T-helper 2 cell treated with Interferon-gamma antibody and Interleukin-4, amounts not matched to agents 5 μg/mL and 100 μg/mL, for 36 hours (primary cell): ENCODE measurements at places on chromosomes 4 and X.
A peak's percentile ranks its signal among the peaks of the same experiment; 100 is the strongest.

- no peak for DNase-seq
Measured at GRCh38 chrX:12973561-12974304, 1.2 kb upstream of the TMSB4X start.

DNA sequence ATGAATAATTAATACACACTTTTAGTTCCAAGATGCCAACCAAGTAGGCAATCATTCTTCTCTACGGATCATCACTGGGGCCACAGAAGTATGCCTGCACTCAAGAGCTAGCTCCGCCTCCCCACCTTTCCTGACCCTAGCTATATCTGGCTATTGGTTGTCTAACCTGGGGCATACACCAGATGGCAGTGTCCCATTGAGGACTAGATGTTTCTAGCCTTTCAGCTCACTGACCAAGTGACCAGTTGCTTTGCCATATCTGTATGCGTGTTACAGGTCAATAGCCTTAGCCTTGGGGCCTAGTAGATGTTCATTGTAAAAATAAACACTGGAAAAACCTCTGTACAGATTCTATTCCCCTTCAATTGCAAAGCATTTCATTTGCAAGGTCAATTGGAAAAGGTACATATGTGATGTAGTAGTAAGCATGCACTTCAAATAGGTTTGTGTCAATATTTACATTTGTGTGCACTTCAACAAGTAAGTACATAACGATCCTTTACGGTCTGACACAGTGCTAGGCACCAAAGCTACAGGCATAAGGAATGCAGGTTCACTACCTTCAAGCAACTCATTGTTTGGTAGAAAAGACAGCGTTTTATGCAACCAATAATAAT lies 521.7 kb downstream of the PPARGC1A start:
- no peak for DNase-seq

- no peak for DNase-seq
Measured at GRCh38 chr4:30721185-30722091, 1.3 kb downstream of the PCDH7 start.

- DNase-seq: no peak
Measured at GRCh38 chr4:184907216-184907615, 81.4 kb upstream of the ACSL1 start.

GRCh38 chrX:140815868-140816267 lies 106.3 kb downstream of the LINC00632 start:
- DNase-seq: no peak

- DNase-seq: no peak
Measured at GRCh38 chrX:135200297-135200696, 29.1 kb upstream of the CT55 start.

DNA sequence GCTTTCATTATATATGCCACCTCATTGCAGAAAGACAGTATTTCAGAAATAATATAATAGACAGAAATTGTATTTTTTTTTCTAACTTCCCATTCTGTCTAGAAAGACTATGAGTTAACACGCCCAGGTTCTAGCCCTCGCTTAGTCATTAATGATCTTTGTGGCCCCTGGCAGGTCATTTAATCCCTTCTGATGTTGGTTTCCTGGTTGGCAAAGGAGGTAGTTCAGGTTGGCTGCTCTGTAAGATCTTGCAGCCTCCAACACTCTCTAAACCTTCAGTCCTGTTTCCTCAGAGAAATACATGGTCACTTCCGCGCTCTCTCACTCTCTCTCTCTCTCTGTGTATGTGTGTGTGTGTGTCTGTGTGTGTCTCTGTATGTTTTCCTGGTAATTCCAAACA lies 156.3 kb upstream of the NOCT start:
- DNase-seq: no peak

GRCh38 chr4:151114338-151114737 lies 14.9 kb downstream of the RPS3A start:
- DNase-seq: no peak

- no peak for DNase-seq
Measured at GRCh38 chrX:45628041-45628440, 427.4 kb upstream of the DIPK2B start.

GRCh38 chr4:164701665-164702064 lies 52.3 kb upstream of the SMIM31 start:
- no peak for DNase-seq

DNA sequence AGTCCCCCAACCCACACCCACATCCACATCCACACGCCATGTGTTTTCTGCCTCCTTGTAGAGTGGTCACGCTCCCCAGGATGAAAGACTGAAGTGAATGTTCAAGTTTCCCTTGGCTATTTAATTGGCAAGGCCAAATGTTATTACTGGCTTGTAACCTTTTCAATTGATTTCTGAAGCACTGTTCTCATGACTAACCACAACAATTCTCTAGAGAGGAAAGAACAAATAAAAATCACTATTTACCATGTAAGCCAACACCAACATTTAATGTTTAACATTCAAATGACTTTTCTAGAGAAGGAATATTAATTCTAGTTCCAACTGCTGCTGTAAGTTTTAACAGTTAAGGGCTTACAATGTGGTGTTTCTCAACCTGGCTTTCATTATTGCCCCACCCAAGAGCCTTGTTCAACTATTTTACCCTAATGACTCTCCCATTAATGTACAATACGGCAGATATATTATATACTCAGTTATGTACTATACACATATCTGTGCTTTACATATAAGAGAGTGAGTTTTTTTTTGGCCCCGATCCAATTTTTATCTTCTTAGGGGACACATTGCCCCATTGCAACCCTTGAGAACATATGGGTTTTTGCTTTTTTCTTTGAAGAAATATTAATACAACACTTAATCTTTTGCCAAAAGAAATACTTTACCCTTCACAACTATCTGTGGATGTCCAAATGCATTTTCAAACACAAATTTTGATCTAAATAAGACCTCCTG lies 46.5 kb downstream of the RELL1 start:
- no peak for DNase-seq

DNA sequence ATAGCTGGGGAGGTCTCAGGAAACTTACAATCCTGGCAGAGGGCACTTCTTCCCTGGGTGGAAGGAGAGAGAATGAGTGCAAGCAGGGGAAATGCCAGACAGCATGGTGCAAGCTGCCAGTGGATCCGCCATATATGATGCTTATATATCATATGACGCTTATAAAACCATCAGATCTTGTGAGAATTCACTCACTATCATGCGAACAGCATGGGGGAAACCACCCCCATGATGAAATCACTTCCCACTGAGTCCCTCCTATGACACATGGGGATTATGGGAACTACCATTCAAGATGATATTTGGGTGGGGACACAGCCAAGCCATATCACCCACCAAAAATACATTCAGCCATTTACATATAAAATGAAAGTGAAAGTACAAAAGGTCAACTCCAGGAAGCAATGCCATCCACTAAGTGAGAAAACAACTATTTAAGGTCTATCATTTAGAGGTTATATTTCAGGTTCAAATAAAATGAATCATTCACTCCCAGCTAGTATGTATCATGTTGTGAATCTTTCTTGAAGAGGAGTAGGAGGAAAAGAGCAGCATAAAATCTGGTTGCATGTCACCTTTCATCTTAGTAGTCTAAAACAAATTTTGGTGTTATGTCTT lies 20.3 kb upstream of the DYNLT3 start:
- DNase-seq: no peak

GRCh38 chr4:75939890-75940691 lies 722 bp downstream of the NAAA start:
- peak; percentile 75 for DNase-seq

GRCh38 chr4:10050261-10050661 lies 29.0 kb upstream of the SLC2A9 start:
- no peak for DNase-seq

DNA sequence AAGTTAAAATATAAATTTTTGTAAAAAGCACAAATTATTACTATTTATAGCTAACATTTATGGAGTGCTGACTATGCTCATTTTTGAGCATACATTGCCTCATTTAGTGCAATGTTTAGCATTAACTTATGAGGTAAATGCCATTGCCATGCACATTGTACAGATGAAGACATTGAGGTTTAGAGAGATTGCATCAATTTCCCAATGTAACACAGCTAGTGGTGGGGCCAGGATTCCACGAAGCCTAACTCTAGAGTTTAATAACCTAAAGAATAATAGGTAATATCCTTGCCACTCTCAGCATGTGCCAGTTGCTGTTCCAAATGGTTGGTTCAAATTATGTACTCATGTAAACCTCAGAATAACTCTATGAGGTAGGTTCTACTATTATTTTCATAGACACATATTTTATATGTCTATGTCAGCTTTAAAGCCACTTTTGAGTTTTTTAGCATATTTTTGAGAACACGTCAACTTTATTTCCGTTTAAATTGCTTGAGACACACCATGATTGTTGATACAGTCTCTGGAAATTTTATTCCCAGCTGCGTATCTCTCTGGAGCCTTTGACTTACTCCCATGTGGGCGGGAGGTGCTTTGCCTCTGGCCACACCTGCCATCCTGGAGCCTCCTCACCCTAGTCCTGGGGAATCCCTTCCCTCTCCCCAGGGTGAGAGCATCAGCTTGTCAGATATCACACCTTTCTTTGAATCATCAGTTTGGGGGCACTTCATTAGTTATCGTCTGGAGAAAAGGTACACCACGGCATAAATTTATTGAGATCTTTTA lies 10.8 kb upstream of the ADH1A start:
- DNase-seq: no peak

GRCh38 chrX:72272868-72273267 lies 4.2 kb downstream of the RPS4X start:
- DNase-seq: no peak

- DNase-seq: no peak
Measured at GRCh38 chr4:138797646-138798045, 217.9 kb upstream of the NOCT start.

- no peak for DNase-seq
Measured at GRCh38 chr4:140715119-140715518, 41.1 kb downstream of the TBC1D9 start.

DNA sequence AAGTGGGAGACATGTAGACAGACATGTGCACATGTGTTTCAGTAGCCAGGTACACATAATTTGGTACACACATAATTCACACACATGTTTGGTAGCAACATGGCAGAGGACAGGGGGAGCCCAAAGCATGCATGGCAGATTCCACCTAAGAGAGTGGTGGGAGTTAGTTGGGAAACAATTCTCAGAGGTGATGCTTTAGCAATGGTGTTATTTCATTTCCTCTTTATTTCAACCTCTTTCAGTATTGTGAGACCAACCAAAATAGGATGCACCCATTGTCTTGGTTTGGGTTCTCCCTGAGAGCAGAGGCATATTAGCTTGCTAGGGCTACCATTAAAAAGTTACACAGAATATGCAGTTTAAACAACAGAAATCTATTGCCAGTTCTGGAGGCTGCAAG lies 92.2 kb upstream of the ANXA3 start:
- no peak for DNase-seq

DNA sequence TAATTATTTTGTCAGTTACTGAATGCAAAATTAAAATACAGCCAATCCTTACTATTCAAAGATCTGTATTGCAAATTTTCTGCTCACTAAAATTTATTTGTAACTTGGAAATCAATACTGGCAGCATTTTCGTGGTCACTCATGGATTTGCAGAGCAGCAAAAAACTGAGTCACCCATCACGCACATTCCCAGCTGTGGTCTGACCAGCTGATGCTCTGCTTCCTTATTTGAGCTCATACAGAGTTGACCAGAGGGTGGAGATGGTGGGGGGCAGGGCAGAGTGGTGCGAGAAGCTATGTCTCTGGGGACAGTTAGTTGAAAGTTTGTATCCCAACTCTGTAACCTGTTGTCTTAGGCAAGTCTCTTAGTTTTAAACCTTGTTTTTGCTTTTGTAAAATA lies 214.8 kb downstream of the SPCS3 start:
- DNase-seq: no peak

DNA sequence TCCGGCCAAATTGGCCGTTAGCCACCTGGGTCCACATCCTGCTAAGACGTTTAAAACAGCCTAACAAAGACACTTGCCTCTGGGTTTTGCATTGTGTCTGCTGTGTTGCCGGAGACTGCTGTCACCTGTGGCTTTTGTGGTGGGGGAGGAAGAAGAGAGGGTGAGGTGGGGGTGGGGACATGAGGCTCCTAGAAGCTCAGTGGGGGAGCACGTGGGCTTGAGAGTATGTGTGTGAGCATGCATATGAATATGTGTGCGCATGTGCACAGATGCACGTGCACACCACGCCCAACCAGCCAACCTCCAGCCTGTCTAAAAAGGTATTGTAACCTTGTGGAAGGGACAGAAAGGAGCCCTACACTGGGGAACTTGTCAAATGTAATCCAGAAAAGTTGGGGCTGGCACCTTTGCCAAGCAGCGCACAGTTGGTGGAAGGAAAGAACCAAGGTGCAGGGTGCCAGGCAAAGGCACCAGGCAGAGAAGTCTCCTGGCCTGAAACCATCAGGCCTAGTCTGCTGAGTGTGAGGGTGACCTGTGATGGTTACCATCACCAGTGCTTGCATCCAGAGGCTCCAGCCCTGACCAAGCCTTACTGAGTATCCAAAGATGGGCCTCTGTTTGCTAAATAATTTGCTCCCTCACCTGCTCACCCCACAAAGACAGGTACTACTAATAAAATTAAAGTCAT lies 10.1 kb upstream of the SASH3 start:
- DNase-seq: peak; percentile 59

GRCh38 chrX:73683236-73683859 lies 120.4 kb downstream of the CHIC1 start:
- DNase-seq: no peak

- no peak for DNase-seq
Measured at GRCh38 chr4:93810340-93810992, 18.1 kb upstream of the ATOH1 start.

DNA sequence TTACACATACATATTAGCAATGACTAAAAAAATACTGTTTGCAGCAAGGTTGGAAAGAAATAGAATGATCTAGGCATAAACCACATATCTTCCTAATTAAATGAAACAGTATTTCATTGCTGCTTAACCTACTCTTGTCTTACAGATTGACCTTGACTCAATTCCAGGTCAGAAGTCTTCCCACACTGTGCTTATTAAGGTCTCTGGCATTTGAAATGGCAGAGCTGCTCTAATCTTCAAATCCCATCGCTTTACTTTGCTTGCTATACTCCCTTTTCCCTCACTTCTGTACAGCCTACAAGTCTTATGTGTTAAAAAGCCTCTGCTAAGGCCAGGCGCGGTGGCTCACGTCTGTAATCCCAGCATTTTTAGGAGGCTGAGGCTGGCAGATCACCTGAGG lies 424.5 kb downstream of the RPA4 start:
- DNase-seq: no peak

DNA sequence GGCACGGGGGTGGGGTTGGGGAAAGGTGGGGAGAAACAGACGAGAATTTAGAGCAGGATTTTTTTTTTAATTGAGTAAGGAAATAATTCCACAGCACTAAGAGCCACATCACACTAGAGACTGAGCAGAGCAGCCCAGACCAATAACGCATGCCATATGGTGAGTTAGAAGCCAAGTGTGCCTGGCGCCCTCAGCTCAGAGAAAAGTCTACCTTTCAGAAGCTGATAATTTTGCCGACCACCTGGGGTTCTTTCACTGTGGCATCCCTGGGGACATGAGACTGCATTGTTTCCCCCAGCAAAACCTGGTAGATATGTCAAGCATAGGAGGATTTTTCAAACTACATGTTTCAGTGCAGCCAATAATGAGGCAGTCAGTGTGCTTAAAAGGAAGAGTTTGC lies 516.8 kb downstream of the SMARCA1 start:
- DNase-seq: no peak

GRCh38 chrX:68995386-68995779 lies 166.6 kb downstream of the EFNB1 start:
- DNase-seq: no peak
